ENCODE measurements at places on chromosomes 4 and X.

DNA sequence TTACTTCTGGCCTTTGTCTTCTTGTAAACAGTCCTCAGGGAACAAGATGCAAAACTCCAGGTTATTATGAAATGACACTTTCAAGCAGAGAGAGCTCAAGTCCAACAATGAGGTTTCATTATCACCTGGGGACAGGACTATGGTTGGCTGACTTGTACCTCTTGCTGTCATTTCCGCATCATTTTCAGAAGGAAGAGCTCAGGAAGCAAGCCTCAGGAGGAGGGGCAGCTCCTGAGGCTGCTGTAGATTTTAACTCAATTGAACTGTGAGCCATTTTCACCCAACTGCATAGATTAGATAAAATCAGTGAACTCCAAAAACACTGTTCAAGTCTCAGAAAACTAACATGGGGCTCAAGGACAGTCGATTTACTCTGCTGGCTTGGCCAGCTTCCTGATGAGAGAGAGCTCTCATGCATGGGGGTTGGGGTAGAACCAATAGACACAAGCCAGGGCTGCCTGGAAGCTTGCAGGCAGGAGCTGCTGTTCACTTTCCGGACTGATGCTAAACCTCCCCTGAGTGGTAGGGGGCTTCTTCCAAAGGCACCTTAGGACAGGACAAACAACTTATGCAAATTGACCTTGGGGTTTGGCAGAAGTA, 23.6 kb downstream of the TMEM255A start:
- DNase-seq: no peak

DNA sequence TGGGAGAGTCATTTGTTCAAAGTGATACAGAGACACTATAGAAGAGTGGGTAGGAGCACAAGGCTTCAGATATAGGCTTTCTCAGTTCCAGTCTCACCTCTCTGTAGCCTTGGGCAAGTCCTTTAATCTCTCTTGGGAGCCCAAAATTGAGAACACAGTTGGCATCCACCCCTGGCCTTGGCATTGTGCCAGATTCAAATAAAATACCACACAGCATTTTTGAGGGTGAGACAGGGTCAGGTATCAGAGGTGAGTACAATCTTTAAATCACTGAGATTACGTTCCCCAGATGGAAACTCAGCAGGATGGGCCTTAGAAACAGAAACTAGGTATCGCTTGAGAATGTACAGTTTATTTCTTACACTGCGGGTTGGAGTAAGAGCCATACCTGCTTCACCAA, 25.2 kb upstream of the SMIM10L2A start:
- DNase-seq: no peak

- no peak for DNase-seq
Observed at GRCh38 chr4:52864793-52865192, 2.7 kb downstream of the RASL11B start.

DNA sequence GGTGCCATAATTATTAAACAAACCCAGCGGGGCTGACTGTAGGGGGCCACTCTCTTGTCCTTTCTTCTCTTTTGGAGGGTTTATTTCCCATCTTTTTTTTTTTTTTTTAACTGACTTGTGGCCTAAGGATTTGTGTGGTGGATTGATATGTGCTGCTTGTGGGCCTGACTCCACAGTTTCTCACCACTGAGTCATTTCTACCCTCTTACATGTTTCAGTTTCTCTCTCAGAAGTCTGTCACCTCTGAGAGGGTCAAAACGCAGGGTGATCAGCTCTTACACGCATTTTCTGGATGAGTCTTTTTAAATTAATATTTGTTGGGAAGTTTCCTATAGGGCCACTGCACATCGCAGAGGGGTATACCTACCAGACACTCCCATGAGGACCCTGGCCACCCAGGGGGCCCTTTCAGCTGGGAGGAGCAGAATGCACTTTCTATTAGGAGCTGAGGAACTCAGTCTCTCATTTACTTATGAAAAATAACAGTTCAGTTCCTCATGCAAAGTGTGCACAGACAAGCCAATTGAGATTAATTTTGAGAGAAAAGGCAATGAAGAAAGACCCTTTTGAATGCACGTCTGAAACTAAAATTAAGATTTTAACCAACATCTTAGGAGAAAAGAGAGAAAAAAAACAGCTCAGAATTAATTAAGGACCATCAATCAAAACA, 407.9 kb downstream of the TECRL start:
- DNase-seq: no peak

- DNase-seq: no peak
Observed at GRCh38 chr4:137156054-137156453, 376.2 kb downstream of the PCDH18 start.

- DNase-seq: no peak
Observed at GRCh38 chr4:107718351-107718965, 1.6 kb downstream of the PAPSS1 start.

Measured in stimulated activated CD4-positive, alpha-beta T cell treated with anti-CD3 and anti-CD28 coated beads, Interleukin-1b, Interleukin-23, amount 100 ng/mL, for 1 hour (primary cell).